Cortex of kidney (tissue), 1 donor: ENCODE measurements at places on chromosomes 6 and 20.

GRCh38 chr6:92052513-92052912 lies 1366.8 kb downstream of the EPHA7 start:
- DNase-seq, result no peak

- DNase-seq, result no peak
Measured at GRCh38 chr6:152811785-152812184, 61.2 kb downstream of the VIP start.

GRCh38 chr6:87945181-87945580 lies 102.5 kb upstream of the SPACA1 start:
- DNase-seq, result no peak

GRCh38 chr20:23111307-23111943 lies 25.3 kb upstream of the CD93 start:
- no peak for DNase-seq

- no peak for DNase-seq
Measured at GRCh38 chr20:51804754-51805153, 2.4 kb upstream of the SALL4 start.

DNA sequence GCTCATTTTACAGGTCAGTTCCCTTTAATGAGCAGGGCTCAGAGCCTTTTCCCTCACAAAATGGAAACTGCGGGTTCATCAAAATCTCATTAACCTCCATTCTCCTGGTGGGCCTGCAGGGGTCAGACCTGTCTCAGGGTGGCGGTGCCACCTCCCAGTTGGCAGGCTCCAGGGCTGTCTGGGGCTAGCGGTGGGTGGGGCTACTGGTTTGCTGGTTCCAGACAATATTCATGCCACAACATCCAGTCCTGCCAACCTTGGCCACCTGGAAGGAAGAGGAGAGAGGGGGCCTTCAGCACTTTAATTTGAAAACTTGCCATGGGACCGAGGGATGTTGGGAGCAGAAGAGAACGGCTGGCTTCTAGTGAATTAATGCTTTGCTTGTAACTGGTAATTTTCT lies 41.9 kb upstream of the CTNNBL1 start:
- no peak for DNase-seq
